ENCODE measurements at places on chromosomes 7 and 10.

DNA sequence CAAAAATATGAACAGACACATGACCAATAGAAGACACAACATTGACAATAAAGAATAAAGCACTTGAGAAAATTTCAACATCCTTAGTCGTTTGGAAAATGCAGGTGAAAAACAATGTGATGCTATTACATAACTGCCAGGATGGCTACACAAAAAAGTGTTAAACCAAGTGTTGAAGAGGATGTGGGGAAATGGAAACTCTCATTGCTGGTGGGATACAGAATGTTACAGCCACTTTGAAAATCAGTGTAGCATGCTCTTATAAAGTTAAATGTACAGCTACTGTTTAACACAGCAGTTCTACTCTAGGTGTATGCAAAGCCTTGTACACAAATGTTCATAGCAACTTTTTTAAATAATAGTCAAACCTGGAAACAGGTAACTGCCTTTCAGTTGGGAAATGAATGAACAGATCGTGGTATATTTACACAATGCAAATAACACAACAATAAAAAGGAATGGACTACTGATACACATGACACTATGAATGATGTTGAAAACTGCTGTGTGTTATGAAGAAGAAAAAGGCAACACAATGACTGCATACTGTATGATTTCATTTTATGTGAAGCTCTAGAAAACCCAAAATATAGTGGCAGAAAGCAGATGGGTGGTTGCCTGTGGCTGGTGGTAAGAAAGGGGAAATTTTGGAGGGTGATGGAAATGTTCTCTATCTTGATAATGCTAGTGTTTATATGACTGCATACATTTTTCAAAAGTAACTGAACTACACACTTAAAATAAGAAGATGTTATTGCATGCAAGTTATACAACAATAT lies 102.2 kb upstream of the VIPR2 start:
- no peak for DNase-seq

DNA sequence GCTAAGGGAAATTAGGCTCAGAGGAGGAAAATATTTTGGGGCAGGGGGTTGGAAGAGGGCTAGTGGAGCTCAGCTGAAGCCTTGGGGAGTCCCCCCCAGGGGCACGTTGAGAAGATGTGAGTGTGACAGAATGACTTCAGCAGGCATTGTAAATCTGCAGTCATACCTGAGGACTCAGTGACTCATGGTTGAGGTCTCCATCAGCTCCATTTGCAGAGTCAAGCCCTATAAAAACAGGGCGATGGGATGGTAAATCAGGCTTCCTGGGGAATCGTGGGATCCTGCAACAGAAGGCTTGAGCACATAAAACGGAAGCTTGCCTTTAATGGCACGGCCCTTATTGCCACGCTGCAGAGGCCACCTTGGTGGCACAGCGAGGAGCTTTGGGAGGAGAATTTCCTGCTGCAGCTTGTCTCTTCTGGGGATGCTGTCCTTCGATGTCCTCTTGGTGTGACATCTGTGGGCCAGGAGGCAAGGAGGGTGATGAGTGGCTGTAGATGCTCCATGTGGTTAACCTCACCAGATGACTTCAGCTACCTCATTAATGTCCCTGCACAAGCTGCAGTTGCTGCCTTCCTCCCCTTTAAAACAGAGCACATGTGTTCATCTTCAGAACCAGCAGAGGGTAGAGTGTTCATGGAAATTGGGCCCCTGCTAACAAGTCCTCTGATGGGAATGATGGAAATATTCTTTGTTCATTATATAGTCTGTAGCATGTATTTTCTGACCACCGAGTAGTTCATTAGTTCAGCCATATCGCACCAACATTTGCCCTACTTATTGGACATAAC lies 285.9 kb downstream of the LRMDA start:
- no peak for DNase-seq

DNA sequence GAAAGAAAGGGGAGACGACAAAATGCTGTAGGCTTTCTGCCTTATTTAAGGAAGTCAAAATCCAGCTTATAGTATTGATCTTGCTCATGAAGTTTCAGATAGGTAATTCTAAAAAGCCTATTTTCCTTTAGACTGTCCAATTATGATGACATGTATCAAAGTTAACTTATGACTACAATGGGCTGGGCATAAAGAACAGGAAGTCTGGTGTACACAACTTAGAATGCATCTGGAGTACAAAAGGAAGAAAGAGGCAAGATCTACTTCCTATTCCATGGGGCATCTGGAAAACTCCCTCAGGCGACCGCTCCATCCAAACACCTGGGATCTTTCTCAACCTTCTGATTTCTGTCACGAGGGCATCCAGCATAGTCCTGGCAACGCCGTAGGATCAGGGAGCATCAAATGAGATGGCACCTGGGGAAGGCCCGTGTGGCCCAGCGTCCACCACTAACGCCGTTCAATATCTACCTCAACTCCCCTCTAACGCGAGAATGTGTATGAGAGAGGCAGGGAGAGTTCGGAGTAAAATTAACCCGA lies 512 bp downstream of the FAM24B start:
- DNase-seq, result no peak

DNA sequence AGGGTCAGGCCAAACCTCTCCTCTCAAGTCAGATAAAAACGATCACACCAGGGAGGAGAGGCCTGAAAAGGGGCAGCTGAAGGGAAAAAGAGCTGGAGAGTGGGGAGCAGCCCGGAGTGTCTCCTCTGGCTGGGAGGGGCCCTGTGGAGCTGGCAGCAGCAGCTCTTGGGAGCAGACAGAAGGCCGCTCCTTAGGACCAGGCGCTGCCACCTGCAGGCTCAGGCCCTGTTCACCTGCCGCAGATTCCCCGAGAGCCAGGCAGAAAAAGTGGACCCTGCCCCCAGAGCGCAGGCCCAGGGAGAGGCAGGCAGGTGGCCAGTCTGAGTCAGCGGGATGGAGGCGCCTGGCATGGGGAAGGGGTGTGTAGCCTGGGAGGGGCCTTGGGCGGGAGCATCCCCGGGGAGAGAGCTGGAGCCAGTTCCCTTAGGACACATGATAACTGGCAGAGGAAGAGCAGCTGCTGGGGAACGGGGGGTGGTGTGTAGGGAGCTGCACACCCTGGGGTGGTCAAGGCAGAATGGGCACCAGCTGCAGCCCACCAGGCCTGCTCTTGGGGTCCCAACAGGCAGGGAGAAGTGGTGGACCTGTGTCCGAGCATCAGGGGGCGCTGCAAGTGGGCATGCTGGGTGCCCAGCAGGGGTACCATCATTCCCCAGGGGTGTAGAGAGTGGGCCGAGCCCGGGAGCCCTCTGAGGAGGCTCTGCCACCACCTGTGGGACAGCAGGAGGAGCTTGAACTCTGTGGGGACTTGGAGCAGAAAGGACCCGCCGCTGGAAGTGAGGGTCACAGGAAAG lies 177.2 kb upstream of the RHEB start:
- no peak for DNase-seq

DNA sequence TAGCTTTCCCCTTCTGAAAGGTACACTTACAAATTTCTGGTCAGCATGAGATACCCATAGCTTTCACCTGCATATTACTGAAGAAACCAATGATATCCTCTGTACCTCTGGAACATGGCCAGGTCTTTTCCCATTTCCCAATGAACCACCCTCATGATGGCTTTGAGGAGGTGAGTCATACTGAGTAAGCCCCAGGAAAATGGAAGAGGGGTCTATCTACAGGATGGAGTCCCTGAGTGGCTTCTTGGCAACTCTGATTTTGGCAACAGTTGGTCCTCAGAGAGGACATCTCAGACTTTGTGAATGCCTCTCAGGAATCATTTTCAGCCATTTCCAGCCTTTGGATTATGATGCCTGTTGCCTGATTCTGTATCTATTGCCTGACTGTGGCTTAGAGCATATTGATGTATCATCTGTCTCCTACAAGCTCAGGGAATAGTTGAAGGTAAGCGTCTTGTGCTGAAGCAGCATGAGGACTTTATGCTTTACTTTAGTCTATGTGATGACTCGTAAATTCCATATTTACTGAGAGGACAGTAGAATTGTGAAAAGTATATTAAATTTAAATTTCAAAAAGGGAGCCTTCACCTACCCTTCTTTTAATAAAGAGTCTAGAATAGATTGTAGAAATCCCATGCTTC lies 84.7 kb upstream of the DKK1 start:
- no peak for DNase-seq

DNA sequence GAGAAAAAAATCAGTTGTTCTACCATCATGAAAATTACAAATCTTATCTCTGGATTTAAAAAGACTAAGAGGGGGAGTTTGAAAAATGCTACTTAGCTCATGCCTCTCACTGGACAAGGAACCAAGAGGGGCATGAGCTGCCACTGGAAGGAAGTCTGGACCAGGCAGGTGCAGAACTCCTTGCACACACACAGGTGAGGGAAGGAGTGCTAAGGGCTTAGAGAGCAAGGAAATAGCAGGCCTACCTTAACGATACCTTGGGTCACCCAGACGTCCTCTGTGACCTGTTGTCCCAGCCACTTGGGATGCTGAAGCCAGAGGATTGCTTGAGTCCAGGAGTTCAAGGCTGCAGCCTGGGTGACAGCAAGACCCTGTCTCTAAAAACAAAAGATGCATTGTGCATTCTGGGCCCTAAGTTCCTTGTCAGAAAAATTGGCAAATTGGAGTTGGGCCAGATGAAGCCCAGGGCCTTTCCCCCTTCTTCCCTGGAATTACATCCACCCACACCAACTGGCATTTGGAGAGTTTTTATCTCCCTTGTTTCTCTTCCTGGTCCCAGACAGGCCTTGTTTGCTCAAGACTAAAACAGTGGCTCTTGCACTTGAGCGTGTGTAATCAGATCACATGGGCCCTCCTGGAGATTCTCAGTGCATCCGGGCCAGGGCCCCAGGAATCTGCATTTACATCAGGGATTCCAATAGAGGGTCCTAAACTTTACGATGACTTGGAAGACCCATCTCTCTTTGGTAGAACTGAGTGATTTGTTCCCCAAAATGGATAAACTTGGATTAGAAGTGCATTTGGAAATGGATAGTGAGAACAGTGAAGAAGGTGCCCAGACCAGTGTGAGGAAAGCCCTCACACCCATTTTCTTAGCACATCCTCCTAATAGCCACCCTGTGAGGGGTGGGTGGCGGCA lies 3.0 kb downstream of the DDIT4 start:
- DNase-seq, result no peak

Data from KG1 (cell line).